Activated T-cell treated with anti-CD3 and anti-CD28 coated beads for 24 hours (primary cell): ENCODE measurements at places on chromosomes 3 and 15.

GRCh38 chr3:168081171-168081771 lies 14.5 kb downstream of the GOLIM4 start:
- no peak for DNase-seq

GRCh38 chr15:80831606-80832224 lies 52.5 kb downstream of the CEMIP start:
- no peak for DNase-seq

DNA sequence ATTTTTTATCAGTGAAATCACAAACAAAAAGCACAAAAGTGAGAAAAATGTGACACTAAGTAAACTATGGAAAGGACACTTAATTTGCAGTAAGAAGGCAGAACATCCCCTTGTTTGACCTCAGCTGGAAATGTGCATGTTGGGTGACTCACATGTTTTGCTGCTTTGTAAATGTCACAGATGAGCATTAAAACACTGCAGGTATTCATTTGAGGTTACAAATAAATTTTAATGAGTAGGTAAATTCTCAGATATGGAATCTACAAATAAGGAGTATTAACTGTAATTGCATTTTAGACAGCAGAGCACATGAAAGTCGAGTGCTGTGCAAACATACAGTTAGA lies 20.3 kb downstream of the CHMP2B start:
- no peak for DNase-seq

GRCh38 chr3:38565339-38566214 lies 69.4 kb downstream of the EXOG start:
- no peak for DNase-seq

DNA sequence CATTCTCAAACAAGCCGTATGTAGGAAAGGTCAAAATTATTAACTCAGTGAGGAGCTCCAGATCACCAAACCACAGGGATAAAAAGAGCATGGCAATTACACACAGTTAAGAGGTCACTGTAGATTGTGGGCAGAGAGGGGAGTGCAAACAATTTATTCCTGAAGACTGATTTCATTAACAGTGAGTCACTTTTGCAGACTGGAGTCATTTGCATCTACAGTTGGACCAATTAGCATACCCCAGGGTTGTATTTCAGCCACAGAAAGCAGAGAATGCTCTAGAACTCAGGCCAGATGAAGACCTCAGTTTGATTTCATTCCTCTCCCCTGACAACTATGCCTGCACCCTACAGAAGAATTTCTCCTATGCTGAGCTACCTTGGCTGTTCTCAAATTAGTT lies 40.1 kb downstream of the SETMAR start:
- DNase-seq: no peak

DNA sequence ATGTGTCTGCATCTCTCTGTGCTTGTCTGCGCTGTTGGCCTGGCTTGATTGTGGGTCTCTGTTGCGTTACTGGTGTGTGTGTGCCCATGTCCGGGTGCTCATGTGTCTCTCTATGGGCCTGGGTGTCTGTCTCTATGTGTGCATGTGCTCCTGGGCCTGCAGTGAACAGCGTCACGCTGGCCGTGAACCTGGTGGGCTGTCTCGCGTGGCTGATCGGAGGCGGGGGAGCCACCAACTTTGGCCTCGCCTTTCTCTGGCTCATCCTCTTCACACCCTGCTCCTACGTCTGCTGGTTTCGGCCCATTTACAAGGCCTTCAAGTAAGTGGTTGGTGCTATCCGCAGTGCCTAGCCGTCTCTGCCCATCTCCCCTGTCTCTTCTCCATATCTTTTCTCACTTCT lies 7.0 kb upstream of the PPCDC start:
- DNase-seq: no peak

DNA sequence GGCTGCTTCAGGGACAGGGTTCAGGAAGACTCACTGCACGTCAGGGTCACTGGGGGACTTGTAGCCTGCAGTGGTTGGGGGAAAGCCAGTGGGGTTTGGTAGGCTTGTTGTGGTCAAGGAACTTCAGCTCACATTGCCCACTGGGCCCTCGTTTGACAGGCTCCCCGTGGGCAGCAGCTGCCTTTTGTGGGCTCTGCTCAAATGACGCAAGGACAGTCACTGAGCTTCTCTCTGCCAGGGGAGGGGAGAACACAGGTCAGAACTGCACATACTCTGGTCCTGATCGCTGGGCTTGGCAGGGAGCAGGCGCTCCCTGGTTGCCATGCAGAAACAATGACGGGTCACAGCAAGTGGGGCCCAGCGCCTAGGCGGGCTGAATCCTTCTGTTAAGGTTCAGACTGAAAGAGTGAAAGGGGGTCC lies 45.5 kb downstream of the FAM174B start:
- DNase-seq: no peak

DNA sequence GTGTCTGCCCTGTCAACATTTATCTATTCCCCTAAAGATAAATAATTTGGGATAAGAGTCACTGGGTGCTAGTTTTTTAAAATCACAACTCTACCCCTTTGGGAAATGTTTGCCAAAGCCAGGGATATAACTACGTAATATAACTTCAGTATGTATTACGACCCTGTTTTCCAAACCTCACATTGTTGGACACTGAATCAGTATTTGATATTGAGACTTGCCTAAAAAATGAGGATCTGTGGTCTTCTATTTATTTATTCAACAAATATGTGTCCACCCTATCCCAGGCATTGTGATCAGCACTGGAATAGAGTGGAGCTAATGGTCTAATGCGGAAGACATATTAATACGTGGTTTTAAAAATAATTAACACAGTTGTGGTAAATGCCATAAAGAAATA lies 4.5 kb upstream of the MGA start:
- DNase-seq: no peak

DNA sequence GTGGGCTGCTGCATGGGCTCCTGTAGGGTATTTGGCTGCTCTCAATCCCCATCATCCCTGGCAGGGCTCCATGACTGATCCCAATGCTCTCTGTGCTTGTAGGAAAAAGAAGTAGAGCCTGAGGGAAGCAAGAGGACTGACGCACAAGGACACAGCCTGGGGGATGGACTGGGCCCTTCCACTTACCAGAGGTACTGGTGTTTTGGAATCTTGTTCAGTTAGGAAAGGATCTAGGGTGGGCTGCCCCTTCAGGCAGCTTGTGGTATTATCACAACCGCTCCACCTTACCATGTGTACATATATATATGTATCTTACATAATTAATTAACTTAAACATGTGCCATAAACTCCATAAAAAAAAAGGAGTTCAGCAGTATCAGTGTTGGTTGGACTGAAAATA lies 1.3 kb downstream of the SLC28A2 start:
- no peak for DNase-seq

- DNase-seq: no peak
Observed at GRCh38 chr15:27679731-27680471, 419.2 kb downstream of the OCA2 start.

- no peak for DNase-seq
Observed at GRCh38 chr3:78887547-78888011, 880.2 kb downstream of the ROBO1 start.

DNA sequence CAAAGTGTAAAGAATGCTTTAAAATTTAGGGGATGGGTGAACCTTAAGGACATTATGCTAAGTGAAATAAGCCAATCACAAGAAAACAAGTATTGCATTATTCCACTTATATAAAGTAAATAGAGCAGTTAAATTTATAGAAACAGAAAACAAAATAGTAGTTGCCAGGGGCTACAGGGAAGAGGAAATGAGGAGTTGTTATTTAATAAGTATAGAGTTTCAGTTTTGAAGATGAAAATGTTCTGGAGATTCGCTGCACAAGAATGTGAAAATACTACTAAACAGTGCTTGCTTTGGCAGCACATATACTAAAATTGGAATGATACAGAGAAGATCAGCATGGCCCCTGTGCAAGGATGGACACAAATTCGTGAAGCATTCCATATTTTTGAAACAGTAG lies 32.0 kb downstream of the DNAH12 start:
- no peak for DNase-seq

- no peak for DNase-seq
Observed at GRCh38 chr3:183527428-183528379, 27.8 kb downstream of the KLHL6 start.

DNA sequence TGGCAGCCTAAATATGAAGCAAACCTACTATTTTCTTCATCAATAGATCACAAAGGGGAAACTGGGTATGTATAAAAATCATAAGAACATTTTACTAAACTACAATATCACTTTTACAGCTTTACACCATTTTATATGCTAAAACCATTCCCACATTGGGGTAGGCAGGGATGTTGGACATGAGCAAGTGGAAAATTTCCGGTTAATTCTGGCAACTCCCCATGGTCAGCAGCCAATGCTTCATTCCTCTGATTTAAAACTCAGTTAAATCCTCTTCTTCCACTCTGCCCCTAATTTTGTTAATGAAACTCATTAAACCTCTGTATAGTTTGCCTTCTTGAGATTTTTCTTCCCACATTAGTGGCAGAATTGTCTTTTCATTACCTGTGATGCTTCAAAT lies 552.5 kb upstream of the NECTIN3 start:
- DNase-seq: no peak

- no peak for DNase-seq
Observed at GRCh38 chr15:33834892-33835743, 133.2 kb upstream of the CHRM5 start.

GRCh38 chr3:23161308-23161707 lies 41.8 kb upstream of the UBE2E2 start:
- no peak for DNase-seq

DNA sequence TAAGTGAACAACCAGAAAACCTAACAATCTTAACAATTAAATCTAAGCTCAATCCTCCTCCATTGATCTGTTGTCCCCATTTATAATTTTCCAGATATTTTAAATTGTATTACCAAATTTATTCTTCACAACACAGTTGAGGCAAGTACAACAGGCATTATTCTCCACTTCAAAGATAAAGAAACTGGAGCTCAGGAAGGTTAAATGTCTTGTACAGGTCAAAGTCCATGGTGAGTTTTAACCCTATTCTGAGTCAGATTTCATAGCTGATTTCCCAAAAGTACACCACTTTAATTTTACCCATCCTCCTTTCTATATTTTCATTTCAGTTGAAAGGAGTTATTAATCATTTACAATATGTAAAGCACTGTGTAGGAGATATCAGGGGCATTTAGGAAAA lies 112.2 kb downstream of the FBXL22 start:
- no peak for DNase-seq

GRCh38 chr3:194828926-194829325 lies 143.2 kb downstream of the FAM43A start:
- DNase-seq: no peak

DNA sequence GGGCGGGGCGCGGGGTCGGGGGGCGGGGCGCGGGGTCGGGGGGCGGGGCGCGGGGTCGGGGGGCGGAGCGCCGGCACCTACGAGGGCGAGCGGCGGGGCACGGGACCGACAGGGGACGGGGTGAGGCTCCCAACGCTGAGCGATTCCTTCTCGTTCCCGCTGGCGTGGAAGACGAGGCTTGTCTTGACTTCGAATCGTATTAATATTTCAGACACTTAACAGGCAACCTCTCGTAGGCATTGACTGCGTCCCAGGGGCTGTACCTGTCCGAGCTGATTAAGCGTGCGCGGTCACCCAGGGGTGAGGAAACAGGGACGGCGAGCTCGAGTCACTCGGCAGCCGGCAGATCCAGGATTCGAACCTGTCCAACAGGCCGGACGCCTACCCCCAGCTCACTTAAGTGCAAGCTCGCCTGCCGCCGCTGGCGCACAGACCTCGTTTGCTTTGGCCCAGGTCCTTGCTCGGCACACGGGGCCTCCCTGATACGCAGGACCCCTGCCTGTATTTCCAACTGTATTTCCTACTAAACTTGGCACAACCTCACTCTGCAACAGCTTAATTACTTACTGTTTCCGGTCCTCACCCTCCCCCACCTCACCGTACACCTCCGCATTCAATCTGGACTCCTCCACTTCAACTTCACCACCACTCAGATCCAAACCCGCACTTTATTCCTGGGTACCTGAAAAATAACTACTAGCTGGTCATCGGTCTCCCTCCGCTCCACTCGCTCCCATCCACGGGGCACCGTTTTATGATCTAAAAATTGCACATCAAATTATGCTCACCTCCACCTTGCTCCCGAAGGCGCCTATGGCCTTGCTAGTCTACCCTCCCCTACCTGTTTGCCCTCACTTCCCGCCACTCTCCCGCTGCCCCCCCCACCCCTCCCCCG lies 722 bp upstream of the ZXDC start:
- DNase-seq: no peak

DNA sequence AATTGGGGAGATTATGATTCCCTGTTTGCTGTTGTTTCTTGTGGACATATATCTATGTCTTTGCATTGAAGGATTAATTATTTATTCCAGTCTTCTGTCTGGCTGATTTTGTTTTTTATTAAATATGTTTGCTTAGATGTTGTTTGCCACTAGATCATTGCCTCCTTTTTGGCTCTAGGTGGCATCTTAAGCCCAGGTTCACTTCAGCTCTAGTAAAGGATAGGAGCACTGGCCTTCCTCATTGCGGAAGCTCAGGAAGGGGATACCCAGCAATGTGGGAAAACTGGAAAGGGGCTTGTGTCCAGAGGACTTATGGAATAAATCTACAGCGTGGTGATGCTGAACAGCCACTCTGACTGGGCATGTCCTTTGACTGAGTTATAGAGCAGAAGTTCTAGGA lies 821.6 kb downstream of the PDCD6IP start:
- no peak for DNase-seq

DNA sequence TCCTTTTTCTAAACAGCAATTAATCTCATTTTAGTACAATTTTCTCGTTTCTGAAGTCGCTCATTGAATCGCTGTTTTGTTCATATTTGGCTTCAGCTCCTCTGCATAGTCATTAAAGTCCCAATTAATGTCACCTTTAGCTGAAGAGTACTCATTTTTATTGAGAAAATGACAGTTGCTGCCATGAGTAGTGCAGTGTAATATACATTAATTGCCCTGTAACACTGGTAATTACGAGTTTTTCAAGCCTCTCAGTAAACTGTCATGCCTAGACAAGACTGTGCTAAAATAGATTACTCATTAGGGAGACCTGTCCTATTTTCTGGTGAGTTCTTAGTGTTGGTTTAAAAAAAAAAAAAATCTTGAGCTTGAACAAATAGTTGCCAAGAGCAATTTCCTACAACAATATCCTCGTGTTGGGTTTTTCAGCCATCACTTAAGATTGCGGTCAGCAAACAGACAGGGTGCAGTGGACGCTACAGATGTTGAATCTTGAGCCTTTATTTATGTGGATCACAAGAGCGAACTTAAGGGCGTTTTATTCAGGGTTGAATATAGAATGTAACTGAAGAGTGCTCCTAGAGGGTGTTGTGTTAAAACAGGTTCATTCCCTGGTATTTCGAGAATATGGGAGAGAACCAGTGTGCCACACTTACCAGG lies 176.0 kb downstream of the CDIN1 start:
- no peak for DNase-seq

DNA sequence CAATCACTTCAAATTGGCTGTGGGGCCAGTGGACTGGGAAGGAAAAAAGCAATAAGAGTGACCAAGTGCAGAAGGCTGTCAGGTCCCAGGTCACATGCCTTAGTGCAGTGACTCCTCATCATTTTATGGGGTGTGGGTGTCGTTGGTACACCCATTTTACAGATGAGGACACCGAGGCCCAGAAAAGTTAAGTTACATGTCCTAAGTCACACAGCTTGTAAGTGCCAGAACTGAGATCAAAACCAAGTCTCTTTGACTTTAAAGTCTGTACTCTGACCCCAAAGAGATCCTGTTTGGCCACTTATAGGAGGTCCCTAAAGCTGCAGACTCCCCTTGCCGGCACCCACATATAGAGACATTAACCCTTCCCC lies 63.0 kb upstream of the POLG start:
- no peak for DNase-seq
